Fibroblast of villous mesenchyme (primary cell): ENCODE measurements at places on chromosomes 13 and 19. TPM values are rescaled to one million over a fixed set of nuclear protein-coding genes. Genes with fewer than 3 reads are reported as not detected.
A peak's percentile ranks its signal among the peaks of the same experiment; 100 is the strongest.

- DNase-seq: no peak
Observed at GRCh38 chr19:28596561-28597071, 616.3 kb downstream of the UQCRFS1 start.

GRCh38 chr13:42880056-42880605, 98.7 kb downstream of the FAM216B start:
- DNase-seq: no peak

GRCh38 chr13:37601648-37602440, 3.3 kb upstream of the POSTN start:
- no peak for DNase-seq

DNA sequence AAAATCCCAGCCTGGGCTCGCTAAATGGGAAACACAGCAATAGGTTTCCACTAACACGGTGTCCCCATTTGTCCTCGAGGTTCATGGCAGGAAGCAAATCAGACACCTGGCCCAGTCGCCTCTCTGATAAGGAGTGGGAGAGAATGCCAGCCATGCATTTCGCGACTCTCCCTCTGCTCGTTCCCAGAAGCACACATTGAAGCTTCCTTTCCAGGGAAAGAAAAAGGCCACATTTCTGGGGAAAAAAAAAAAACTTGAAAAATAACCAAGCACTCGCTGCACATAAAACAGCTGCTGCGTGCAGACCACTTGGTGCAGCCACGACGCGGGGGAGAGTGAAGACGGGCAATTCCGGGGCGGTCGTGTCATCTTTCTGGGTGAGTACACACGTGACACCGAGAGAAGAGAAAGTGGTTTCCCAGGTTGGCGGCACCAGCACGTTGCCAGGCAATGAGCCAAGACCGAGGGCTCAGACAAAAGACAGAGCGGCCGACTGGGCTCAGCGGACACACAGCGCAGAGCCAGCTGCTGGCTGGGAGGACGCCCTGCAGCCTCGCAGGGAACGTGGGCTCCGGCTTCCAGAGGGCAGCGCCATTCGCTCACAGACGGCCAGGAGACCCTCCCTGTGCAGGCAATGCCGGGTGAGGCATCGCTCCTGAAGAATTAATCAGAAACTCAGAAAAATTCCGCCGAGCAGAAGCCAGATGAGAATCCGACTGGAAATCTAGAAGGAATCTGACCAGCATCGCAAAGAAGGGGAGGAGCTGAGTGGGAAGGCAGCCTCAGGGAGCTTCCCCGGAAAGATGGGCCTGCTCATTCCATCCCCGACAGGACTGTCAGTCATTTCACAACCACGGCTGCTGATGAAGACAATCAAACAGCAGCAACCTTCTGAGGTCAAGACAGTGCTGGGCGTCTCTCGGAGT, 83.2 kb upstream of the IRS2 start:
- DNase-seq: peak; percentile 64

DNA sequence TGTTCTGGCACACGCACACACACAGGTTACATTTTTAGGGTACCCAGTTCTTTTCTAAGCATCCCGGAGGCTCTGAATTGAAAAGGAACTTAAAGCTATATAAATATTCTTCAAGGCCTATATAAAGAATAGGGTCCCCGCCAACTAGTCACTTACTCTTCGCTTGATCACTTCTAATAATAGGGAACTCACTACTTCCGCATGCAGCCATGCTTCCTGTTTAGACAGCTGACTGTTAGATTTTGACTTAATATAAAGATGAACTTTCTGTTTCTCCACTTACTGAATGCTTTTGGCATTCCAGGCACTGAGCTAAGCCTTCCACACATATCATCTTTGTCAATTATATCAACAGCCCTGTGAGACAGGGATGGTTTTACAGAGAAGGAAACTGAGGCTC, 259.6 kb downstream of the TSHZ3 start:
- no peak for DNase-seq

GRCh38 chr13:29446016-29446415, 149.5 kb downstream of the SLC7A1 start:
- no peak for DNase-seq

Gene KLK5
- not detected in 2 replicates for total RNA-seq
